ENCODE measurements at places on chromosomes 4 and X.

GRCh38 chrX:15356444-15356843 lies 21.1 kb upstream of the PIGA start:
- no peak for DNase-seq

GRCh38 chr4:128538111-128538882 lies 250.7 kb upstream of the PGRMC2 start:
- no peak for DNase-seq

GRCh38 chr4:112940336-112940735 lies 109.1 kb upstream of the ANK2 start:
- no peak for DNase-seq

- DNase-seq, result no peak
These were observed 251.0 kb downstream of the ZNF674 start for GRCh38 chrX:46294234-46294633.

- no peak for DNase-seq
These were observed 105.8 kb upstream of the CBR4 start for GRCh38 chr4:169115897-169116254.

DNA sequence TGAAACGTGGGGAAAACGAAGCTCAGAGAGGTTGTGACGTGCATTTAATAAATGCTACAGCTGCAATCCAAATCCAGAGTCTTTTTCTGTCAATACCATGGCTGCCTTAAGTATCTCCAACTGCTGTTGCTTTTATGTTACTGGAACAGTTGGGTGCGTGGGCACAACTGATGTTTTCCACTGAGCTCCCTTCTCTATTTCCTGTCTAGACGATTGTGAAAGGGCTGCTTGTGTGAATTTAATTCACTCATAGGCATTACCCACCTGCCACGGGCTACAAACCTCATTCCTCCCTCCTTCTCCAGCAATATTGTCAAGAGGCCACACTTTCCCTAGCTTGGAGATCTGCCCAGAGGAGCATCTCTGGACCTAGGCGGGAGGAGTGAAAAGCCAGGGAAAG lies 526.0 kb downstream of the MID1IP1 start:
- DNase-seq, result peak; percentile 62

DNA sequence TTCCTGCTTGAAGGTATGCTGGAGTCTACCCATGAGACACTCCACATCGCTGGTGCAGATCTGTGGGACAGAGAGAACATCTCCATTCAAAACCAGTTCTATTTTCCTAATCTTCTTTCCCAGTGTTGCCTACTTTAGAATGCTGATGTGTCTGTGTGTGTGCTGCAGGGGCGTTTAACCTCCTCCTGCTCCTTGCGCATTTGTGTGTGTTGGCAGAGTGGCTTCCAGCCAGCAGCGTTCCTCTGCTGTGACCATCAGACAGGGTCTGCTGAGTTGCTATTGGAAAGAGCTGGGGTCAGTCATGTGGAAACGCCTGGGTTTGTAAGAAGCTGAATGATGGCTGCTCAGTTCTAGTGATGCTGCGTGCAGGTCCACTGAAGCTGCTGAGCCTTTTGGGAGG lies 223.6 kb downstream of the RBMX2 start:
- no peak for DNase-seq

DNA sequence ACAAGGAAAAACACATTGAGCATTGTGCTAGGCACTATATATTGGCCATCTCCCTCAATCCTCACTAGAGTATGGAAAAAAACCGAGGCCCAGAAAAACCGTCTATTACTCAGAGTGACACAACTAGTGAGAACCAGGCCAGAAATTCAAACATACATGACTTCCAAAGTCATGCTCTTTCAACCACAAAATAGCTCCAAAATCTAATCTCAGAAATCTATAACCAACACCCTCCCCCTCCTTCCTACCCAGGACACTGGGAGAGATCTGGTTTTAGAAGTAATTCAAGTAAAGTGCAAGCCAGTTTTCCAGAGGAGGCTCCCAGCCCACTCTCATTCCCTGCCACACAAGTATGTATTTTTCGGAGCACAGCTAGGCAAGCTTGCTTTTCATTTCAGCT lies 7.6 kb downstream of the HS3ST1 start:
- DNase-seq, result no peak

DNA sequence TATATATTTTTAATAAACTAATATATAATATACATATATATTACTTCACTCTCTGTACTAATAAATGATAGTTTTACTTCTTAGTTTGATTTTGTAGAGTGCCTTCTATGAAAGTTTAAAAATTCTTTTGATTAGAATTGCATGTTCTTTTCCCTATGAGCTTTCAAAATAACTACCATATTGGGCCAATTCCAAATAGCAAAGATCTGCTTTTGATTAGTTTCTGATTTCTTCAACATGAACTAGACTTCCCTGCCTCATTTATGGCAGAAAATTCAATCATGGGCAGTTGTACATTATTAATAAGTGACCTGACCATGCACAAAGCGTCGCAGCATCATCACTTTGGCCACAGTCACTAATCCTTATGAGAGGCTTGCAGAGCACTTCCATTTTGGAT lies 48.9 kb upstream of the TEX13A start:
- DNase-seq, result no peak

DNA sequence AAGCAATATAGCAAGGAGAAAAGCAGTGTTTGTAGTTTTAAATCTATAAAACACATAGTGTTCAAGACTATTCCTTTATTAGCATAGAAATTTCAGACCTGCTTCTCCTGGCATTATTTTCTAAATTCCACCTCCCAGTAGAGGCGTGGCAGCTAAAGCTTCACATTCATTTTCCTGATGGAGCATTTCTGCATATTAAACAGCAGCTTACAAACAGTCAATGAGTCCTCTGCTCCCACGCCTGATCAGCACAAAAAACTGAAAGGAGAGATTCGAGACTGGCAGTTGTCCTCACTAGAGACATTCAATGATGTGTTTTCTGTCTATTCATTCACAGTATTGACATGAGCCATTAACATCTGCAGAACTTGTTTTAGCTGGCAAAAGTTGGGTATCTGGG lies 61.4 kb downstream of the SHISA3 start:
- DNase-seq, result no peak

DNA sequence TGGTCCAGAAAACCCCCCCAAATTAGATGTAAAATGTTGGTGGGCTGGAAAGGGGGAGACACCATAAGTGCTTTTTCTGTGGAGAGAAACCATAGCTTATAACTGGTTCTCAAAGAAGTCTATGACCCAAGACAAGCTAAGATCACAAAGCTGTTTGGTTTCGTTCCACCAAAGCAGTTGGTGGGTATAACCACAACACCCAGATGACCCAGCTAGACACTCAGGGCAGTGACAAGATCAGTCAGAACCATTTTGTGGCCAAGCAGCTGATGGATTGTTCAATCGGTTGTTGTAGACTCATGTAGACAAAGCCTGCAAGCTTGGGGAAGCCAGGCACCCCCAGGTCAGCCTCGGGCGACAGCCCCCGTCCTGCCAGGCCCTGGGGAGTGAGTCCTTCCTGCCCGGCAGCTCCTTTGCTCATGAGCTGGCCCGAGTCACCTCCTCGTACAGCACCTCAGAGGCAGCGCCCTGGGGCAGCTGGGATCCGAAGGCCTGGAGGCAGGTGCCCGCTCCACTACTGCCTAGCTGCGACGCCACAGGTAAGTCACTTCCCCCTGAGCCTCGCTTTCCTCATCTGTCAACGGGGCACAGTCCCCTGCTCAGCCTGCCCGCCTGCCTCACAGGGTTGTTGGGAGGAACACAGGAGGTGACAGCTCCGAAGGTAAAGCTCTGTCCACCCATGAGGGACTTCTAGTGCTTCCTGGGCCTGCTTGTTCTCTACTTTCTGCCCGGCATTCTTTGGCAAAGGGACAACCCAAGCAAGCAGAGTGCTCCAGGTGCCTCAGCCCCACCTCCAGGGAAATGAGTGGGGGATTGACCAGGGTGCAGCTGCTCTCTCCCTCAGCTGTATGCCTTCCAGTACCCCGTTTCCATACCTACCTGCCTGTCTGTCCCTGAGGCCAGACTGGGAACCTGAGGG lies 65.2 kb upstream of the MTM1 start:
- DNase-seq, result no peak

- no peak for DNase-seq
These were observed 62.7 kb downstream of the NEUROG2 start for GRCh38 chr4:112453321-112453720.

- DNase-seq, result no peak
These were observed 31.4 kb downstream of the FREM3 start for GRCh38 chr4:143668930-143669552.

- no peak for DNase-seq
These were observed 793 bp downstream of the ARSJ start for GRCh38 chr4:113978561-113979147.

- DNase-seq, result peak; percentile 14
These were observed 30.4 kb downstream of the DDX60L start for GRCh38 chr4:168449719-168450452.

DNA sequence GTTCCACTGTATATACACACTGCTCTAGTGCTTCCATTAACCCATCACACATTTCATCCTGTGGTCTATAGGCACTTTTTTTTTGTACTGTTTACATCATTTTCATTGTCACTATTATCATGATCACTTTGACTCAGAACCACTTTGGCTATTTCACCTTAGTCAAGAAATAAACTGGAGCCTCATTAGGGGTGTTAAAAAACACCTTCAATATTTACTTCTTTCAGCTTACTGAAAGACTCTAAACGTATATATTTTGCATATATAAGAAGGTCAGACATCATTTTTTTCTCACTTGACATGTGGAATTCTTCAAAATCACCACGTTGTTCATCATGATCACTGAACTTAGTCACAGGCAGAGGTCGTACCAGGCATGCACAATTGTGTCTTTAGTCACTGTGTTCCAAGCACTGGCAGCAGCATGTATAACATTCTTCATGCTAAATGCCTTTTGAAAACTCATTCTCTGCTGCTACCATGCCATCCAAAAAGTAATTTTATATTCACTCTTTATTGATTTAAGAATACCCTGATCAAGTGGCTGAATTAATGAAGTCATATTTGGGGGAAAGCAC lies 229.2 kb upstream of the ARSJ start:
- no peak for DNase-seq

- DNase-seq, result no peak
These were observed 22.3 kb upstream of the HTRA3 start for GRCh38 chr4:8247047-8247930.

GRCh38 chr4:47873877-47874541 lies 36.1 kb upstream of the CORIN start:
- DNase-seq, result no peak

DNA sequence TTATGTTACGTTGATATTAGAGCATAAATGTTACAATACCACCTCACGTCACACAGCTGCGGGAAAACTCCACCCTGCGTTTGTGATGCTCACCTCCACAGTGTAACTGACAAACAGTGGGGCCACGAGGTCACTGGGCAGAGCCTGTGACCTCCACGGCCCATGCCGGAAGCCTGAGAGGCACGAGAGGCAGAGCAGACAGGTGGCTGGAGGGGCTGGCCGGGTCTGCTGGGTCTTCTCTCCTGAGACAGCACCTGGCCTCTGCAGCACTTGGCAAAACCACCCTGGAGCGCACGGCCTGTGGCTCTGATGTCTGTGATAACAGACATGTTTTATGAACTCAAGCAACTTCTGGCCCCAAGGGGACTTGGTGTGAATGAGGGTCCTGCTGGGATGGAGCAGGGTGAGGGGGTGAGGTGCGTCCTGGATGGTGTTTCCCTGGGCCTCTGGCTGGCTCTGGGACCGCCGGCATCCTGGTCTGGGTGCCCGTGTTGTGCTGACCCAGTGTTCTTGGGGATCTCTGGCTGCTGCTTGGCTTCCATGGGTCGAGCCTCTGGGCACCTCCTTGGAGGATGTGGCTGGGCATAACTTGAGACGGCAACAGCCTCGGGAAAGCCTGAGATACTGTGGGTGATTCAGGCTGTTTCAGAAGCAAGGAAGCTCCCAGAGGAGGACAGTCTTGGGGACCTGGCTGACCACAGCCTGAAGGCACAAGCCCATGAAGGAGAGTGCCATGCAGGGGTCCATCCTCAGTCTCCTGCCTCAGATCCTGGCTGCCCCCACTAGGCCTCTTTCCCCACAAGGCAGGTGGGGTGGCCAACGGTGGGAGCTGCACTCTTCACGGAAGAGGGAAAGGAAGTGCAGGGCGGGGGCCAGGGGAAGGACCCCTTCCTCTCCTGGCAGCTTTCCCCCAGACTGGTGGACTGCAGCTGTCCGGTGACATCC lies 19.7 kb downstream of the RNF212 start:
- DNase-seq, result no peak

- DNase-seq, result no peak
These were observed 2.3 kb downstream of the TXK start for GRCh38 chr4:48131736-48132135.

DNA sequence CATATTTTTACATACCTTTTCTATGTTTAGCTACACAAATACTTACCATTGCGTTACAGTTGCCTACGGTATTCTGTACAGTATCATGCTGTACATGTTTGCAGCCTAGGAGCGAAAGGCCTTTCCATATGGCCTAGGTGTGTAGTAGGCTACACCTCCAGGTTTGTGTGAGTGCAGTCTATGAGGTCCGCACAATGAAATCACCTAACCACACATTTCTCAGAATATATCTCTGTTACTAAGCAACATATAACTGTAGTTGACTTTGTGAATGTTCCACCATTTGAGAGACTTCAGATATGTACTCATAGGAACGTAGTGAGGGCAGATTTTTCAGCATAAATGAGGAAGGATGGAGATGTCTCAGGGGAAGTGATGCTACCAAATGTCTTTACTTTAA lies 62.6 kb downstream of the WWC2 start:
- no peak for DNase-seq

DNA sequence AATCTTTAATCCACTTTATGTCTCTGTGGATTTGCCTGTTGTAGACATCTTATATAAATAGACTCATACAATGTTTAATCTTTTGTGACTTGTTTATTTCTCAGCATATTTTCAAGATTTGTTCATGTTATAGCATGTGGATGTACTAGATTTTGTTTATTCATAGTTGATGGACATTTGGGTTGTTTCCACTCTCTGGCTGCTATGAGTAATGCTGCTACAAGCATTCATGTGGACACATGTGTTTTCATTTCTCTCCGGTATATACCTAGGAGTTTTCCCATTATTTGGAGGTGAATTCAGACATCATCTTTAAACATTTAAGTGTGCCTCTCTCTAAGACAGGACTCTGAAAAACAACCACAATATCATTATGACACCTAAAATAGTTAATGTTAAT lies 2.3 kb downstream of the IKBKG start:
- DNase-seq, result no peak

- DNase-seq, result peak; percentile 15
These were observed 53.6 kb upstream of the HPSE start for GRCh38 chr4:83388313-83388676.

- DNase-seq, result no peak
These were observed 48.4 kb upstream of the USP9X start for GRCh38 chrX:41036668-41037326.

GRCh38 chrX:10648614-10649013 lies 28.2 kb upstream of the MID1 start:
- no peak for DNase-seq
